Vagina (tissue), 2 donors: ENCODE measurements at places on chromosomes 5 and 9. TPM values are rescaled to one million over a fixed set of nuclear protein-coding genes. Genes with fewer than 3 reads are reported as not detected.

GRCh38 chr9:109948453-109948852 is 168.5 kb downstream of the PALM2AKAP2 start:
- no peak for DNase-seq

- no peak for DNase-seq
Observed at GRCh38 chr9:16138561-16139491, 586.0 kb downstream of the CCDC171 start.

GRCh38 chr5:148794729-148795561 is 31.5 kb upstream of the ADRB2 start:
- no peak for DNase-seq

The GALNT12 gene
- 5.4 TPM for total RNA-seq

The PGM5 gene
- 102 TPM for total RNA-seq
